ENCODE measurements at places on chromosomes 1 and 21. TPM values are rescaled to one million over a fixed set of nuclear protein-coding genes. Genes with fewer than 3 reads are reported as not detected.

The NUDT4B gene
- not detected for total RNA-seq

The PCNT gene
- 117 TPM for total RNA-seq

The VASH2 gene
- total RNA-seq, result 59.8 TPM

GRCh38 chr1:19395678-19396192, 83.6 kb downstream of the SLC66A1 start:
- peak; percentile 32 for DNase-seq
- peaks cover 21% of the 10 kb centered on the region for H3K4me1 ChIP-seq
- H3K4me3 ChIP-seq, result no peak overlapping the region
- H3K27ac ChIP-seq, result no peak overlapping the region

DNA sequence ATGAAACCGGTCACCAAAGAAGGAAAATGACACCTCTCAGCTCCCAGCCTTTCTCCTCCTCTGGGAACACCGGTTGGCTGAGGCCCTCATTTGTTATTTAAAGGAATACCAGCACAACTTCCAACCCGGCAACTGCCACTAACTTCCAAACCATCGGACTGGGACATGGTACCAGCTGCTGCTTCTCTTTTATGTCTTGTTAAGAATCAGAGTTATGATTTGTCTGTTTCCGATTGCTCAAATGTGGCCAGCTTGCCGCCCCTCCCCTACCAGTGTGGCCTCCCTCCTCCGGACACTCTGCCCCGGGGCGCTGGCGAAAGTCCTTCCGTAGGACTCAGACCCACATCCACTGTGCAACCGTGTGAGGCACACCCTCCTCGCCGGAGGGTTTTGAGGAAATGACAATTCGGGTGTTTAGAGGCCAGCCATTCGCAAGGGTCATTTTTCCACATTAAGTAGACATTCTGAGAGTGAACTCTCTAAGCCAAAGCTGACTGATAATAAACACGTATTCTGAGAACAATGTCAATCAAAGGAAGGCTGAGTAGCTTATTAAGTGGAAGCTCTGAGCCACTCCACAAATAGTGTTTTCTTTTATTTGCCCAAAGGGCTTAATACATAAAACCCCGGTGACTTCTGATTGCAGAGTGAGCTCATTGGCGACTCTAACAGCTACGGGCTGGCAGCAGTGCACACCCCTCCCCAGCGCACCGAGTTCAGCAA, 5.5 kb downstream of the RIPK4 start:
- no peaks in the 10 kb centered on the region for H3K36me3 ChIP-seq
- H3K27ac ChIP-seq, result peak overlapping the region; percentile 22
- no peak for DNase-seq
- peak overlapping the region; percentile 84 for H3K4me3 ChIP-seq

The RNF223 gene
- not detected for total RNA-seq

The S100A12 gene
- not detected for total RNA-seq
